Regular cardiac myocyte (primary cell): ENCODE measurements at places on chromosomes 6 and 20. TPM values are rescaled to one million over a fixed set of nuclear protein-coding genes. Genes with fewer than 3 reads are reported as not detected.

The ULBP3 gene
- 7.3 and 16.7 TPM in 2 replicates for total RNA-seq

The FAM209B gene
- total RNA-seq: not detected in 2 replicates

The SLC44A4 gene
- not detected in 2 replicates for total RNA-seq

The CPNE5 gene
- total RNA-seq: under 0.01 TPM in 1 of 2 replicates, not detected in the other

The SNRNP48 gene
- total RNA-seq: 12.4 and 13.0 TPM in 2 replicates

The NRSN1 gene
- not detected in 2 replicates for total RNA-seq

The COMMD7 gene
- total RNA-seq: 26.5 and 36.8 TPM in 2 replicates

The MAP1LC3A gene
- total RNA-seq: 10.7 and 20.3 TPM in 2 replicates

The GSTA2 gene
- not detected in 2 replicates for total RNA-seq

The PTPRK gene
- 44.0 and 44.7 TPM in 2 replicates for total RNA-seq

The HTR1E gene
- not detected in 2 replicates for total RNA-seq

The KDM1B gene
- total RNA-seq: 18.4 and 21.4 TPM in 2 replicates

The MDFI gene
- total RNA-seq: 1.3 and 2.8 TPM in 2 replicates

The CLDN20 gene
- not detected in 2 replicates for total RNA-seq

The TNFRSF6B gene
- 2.7 and 8.7 TPM in 2 replicates for total RNA-seq

The PNPLA1 gene
- not detected in 2 replicates for total RNA-seq

The LAMA5 gene
- 19.7 and 35.7 TPM in 2 replicates for total RNA-seq

The PSMF1 gene
- 17.2 and 26.5 TPM in 2 replicates for total RNA-seq

The ADGRG6 gene
- 1.3 and 2.8 TPM in 2 replicates for total RNA-seq

The TNXB gene
- total RNA-seq: 3.6 and 10.4 TPM in 2 replicates

The CD109 gene
- total RNA-seq: 5.8 and 12.4 TPM in 2 replicates

The LRRN4 gene
- 0.28 and 0.38 TPM in 2 replicates for total RNA-seq

The RPL10A gene
- 2,091 and 2,203 TPM in 2 replicates for total RNA-seq
